Nucleus accumbens (tissue), 56 donors: ENCODE measurements at places on chromosomes 2 and 18.

DNA sequence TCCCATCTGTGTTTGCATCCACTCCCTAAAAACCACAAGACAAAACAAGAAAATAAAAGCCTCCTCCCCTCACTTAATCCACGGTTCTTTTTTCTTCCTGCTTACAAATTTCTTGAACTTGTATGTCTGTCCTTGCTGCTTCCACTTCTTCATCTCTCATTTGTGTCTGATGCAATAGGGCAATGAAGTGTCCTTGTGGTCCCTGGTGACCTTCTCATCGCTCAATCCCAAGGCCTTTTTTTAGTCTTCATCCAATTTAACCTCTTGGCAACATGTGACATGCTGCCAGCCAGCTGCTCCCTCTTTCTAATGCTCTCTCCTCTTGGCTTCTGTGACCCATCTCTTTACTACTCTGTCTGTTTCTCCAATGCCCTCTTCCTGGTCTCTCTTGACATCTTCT lies 87.6 kb downstream of the SEMA4F start:
- no peak for DNase-seq

GRCh38 chr2:155517362-155517761 lies 815.2 kb downstream of the NR4A2 start:
- no peak for DNase-seq

GRCh38 chr2:136130045-136130444 lies 12.1 kb upstream of the CXCR4 start:
- DNase-seq: no peak

DNA sequence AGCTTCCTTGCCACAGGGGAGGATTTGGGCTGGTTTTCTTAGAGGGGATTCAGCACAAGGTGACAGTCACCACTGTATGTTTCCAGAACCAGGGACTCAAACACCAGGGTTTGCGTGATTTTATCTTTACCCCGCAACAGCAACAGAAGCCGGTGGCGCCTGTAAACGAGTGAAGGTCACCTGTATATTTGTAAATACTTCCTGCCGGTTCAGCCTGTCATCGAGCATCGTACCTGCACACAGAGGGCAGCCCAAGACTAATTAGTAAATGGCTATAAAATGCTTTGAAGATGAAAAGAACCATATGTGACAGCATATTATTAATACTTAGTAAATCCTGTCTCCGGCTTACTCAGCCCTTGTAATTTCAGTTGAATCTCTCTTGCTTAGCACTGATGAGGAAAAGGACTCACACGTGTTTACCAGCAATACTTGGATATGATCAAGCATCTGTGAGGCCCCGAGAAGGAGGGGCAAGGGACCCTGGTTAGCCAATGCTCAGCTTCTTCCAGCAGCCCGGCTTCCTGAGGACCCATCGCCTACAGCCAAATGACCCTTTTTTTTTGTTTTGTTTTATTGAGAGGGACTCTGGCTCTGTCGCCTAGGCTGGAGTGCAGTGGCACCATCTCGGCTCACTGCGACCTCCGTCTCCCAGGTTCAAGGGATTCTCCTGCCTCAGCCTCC lies 51.3 kb upstream of the FOSL2 start:
- no peak for DNase-seq

GRCh38 chr18:49517483-49517882 lies 30.4 kb upstream of the C18orf32 start:
- no peak for DNase-seq

GRCh38 chr2:15764683-15765011 lies 173.0 kb downstream of the DDX1 start:
- no peak for DNase-seq

DNA sequence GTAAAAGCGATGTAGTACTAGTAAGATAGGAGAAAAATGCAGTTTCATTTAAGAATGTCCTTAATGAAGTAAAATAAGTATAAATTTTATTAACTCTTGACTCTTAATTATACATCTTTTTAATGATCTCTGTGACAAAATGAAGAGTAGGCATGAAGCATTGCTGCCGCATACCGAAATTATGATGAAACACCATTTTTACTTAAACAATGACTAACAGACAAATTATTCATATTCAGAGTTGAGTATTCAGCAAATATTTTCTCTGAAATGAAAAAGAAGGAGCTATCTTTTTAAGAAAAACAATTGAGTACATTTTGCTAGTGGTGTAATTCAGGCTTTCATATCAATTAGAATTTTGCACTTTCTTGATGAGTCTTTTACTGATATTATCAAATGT lies 150.6 kb upstream of the DOCK10 start:
- DNase-seq: no peak

DNA sequence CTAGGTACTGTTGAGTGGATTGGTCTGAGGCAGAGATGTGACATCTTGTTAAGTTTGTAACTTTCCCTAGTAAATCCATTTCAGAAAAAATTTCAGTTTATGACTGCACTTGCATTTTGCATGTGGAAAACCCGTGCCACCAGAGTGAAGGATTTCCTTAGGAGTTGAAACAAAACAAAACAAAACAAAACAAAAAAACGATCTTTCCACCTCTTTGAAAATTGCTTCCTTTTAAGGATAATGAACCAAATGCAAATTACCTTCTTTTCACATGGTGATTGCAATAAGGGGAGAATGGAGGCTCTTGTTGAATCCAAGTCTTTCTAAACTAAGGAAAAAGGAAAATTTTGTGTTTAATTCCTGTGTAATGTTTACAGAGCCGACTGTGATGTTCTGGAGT lies 43.2 kb downstream of the PHLPP1 start:
- DNase-seq: no peak

DNA sequence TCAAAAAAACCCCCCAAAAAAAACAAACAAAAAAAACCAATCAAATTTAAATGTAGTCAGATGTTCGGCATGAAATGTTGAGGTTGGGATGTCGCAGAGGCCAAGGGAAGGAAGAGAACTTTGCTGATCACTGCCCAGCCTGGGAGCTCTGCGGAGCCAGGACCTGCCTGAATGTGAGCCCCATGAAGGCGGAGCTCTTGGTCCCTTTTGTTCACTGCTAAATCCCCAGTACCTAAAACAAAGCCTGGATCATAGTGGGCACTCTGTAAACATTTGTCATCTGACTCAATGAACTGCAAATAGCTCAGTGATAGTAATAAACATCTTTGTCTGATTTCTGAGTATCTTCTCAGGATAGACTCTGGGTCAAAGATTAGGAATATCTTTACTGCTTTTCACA lies 64.0 kb downstream of the NGEF start:
- DNase-seq: no peak

GRCh38 chr2:9524291-9524690 lies 31.3 kb downstream of the ADAM17 start:
- no peak for DNase-seq

- DNase-seq: no peak
Measured at GRCh38 chr2:160670618-160671017, 177.0 kb upstream of the RBMS1 start.

GRCh38 chr2:222944552-222944951 lies 83.7 kb downstream of the ACSL3 start:
- no peak for DNase-seq

DNA sequence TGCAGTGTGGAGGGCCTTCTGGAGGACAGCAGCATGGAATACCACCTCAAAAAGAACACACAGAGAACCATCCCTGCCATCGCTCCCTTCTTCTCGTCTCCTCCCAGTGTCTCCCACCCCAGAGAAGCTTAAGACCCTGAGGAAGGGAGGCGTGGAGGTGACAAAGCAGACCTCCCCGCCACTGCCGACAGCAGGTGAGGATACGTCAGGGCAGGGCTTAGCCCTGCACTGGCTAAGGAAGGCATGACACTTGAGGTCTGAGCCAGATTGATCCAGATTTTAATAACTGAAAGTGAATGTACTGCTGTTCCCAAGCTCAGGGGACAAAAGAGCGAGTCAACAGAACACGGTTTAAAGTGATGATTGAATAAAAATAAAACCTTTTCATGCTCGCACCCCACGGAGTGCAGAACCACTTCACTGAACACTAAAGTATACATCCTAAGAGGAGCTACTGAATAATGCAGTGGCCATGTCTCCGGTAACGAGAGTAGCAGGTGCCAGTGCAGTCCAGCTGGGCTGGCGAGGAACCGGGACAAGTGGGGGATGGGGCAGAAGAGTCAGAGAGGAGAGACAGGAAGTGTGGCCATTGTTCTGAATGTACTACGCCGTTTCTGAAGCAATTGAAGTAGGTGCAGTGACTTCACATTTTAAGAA lies 391.0 kb downstream of the CDH2 start:
- DNase-seq: no peak

DNA sequence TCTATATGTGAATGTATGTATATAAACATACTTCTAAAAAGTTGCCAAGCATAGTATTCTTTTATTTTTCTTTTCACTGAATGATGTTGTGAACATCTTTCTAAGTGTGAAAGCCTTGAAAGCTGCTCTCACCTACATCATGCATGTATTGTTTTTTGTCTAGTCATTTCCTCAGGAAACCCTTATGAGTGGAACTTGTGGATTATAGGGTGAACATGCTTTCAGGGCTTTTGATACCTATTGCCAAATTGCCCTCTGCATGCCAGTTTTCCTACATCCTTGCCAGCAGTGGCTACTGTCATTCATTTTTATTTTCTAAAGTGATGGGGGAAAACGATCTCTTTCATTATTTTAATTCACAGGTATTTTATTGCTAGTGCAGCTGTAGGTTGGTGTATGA lies 78.3 kb downstream of the ADAM23 start:
- DNase-seq: no peak

DNA sequence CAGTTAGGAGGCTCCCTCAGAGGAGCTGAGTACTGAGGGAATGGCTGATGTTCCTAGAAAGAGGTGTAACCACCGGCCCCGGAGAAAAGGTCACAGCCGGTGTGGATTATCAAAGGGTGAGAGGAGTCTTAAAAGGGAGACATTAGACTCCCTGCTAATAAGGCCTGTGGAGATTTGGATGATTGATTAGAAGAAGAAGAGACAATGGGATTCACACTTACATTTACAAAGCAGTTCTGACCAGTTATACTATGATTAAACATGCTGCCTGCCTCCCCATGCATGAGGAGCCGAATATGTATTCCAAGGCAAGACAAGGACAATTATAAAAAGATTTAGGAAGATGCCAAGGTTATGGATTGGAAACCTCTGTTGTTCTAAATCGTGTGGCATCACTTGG lies 302.4 kb downstream of the SLC4A3 start:
- DNase-seq: no peak

DNA sequence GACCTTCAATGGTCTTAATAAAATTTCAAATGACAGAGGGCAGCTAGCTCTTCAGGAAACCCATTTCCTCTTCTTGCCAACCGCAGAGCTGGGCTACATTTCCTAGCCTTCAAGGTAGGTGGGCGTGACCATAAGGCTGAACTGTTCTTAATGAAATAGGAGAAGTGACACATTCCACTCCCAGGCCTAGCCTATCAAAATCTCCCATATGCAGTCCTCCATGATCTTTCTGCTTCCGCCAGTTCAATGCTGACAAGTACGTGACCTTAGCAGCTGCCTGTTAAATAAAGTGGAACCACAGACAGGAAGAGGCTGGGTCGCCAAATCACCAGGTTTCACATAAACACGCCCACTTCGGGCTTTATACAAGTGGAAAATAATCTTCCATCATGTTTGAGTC lies 13.2 kb downstream of the SERPINE2 start:
- no peak for DNase-seq

- DNase-seq: no peak
Measured at GRCh38 chr18:43888598-43888997, 611.3 kb upstream of the SYT4 start.

GRCh38 chr2:151009437-151010175 lies 252.1 kb downstream of the RBM43 start:
- DNase-seq: no peak

DNA sequence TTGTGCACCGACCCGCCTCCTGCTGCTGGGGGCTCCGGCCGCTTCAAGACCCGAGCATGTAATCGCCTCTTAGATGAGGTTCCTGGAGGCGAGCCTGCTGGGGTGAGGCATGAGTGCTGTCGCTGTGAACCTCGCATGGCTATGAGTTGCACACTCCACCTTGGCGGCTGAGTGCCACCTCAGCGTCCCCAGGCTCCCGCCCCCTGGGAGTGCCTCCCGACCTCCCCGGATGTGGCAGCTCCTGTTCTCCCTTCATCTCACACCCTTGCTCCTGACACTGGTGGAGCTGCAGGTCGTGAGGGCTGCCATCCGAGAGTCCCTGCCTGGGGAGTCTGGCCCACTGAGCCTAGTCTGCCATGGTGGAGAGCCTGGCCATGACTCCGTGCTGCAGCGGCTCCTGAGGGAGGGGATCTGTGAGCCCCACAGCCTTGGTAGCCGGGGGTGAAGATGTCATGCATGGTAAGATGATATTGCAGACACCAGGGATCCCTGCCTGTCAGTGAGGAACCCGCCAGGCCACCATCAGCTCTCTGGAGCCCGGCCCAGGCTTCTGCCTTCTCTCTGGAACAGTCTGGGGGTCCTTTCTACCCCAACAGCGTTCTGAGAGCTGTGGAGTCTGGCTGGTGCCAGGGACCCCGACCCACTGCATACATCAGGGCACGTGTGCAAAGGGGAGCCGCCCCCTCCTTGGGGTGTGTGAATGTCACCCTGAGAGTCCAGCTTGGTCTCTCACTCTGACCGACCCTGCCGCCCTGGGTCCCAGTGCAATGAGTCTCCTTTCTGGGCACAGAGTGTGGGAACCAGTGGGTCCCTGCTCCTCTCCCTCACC lies 61.6 kb upstream of the HS6ST1 start:
- DNase-seq: no peak

- no peak for DNase-seq
Measured at GRCh38 chr2:121736140-121736461, 574 bp downstream of the NIFK start.

DNA sequence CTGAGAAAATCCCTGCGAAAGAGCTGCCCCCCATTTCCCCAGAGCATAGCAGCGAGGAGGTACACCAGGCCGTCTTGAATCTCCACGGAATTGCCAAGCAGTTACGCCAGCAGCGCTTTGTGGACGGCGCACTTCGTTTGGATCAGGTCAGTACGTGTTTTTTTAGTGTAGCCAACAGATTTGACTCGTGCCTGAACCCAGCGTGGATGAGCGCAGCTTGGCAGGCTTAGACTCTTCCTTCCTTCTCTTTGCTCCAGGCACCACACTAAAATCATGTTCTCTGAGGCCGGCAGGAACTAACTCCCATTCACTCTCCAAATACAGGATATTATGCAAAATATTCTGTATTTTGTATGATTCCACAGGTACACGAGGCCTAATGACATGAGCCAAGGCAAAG lies 115.3 kb upstream of the ALPP start:
- DNase-seq: no peak
